ENCODE measurements at places on chromosomes 16 and 17.

DNA sequence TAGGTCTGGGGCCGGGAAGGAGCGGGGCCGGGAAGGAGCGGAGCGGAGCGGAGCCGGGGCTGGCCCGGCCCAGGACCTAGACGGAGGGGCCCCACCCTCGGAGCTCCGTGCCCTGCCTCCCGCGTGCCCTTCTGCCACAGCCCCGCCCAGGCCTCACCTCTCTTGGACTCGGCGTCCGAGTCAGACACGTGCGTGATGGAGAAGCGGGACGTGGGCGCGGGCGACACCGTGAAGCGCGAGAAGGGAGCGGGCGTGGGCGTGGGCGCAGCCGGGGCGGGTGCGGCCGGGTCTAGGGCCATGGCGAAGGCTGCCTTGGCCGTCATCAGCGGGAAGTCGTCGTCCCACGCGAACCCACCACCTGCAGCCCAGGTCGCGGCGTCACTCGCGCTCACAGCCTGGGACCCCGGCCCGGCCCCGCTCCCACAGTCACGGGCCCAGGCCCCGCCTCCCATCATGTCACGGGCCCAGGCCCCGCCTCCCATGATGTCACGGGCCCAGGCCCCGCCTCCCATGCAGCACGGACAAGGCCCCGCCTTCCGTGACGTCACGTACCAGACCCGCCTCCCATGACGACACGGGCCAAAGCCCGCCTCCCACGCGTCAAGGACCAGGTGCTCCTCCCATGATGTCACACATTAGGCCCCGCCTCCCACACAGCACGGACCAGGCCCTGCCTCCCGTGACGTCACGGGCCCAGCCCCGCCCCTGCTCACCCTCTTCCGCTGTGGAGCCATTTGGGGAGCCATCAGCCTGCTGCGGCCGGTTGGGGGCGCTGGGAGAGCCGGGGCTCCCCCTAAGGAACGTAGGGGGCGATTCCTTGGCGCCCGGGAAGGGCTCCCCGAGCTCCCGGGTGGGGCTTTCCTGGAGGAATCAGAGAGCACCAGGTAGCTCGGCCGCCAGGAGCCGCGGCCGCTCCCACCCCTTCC is 45.8 kb upstream of the PVALEF start:
- no peak for DNase-seq

GRCh38 chr17:65404761-65405160 is 156.7 kb downstream of the AXIN2 start:
- DNase-seq, result no peak

DNA sequence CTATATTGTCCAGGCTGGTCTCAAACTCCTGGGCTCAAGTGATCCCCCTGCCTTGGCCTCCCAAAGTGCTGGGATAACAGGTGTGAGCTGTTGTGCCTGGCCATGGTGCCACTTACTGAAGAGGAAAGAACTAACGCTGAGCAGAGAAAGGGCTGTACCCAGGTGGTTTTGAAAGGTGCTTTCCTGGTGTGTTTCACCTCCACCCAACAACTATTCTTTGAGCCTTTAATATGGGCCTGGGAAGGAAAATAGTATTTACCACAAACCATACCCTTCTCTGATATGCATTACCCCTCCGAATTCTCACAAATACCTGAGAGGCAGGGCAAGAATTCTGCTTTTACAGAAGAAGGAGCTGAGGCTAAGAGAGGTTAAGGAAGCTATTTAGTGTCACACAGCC is 24.8 kb downstream of the KPNA2 start:
- no peak for DNase-seq

GRCh38 chr16:8718851-8719680 is 44.6 kb downstream of the ABAT start:
- DNase-seq, result no peak

DNA sequence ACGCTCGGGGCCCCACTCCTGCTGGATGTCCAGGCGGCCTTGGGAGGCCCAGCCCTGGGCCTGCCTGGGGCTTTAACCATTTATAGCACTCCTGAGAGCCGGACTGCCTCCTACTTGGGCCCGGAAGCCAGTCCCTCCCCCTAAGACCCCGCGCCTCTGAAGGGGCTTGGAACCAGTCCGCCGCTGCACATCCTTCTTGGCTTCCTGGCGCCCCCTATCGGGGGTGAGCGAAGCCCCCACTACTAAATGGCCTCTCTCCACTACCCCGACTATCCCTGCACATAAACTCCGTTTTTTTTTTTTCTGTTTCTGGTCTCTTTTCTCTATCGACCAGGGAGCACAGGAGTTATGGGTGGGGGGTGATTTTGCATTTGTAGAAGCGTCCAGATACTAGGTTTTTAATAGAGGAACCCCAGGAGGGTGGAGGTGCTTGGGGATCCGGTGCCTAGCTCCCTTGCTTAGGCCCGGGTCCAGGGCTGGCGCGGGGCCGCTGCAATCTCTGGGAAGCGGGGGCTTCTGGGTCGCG is 633 bp upstream of the NOL3 start:
- DNase-seq, result no peak

- DNase-seq, result no peak
Observed at GRCh38 chr16:69049146-69049545, 56.3 kb upstream of the HAS3 start.

DNA sequence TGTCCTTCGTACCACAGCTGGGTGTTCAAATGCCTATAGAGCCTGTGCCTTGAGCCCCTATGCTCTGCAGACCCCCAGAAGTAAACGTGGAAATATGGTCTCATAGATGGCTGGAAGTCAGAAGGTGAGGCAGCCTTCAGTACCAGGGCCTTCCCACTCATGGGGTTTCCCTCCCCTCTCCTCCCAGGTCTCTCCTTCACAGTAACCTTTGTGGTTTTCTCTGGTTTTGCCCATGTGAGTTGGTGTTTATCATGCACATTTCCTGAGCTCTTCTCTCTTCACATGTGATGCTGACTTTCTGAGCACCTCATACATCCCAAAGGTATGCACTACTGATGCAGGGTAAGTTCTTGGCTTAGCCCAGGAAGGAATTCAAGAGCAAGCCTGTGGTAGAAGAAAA is 35.4 kb downstream of the TMEM114 start:
- no peak for DNase-seq

DNA sequence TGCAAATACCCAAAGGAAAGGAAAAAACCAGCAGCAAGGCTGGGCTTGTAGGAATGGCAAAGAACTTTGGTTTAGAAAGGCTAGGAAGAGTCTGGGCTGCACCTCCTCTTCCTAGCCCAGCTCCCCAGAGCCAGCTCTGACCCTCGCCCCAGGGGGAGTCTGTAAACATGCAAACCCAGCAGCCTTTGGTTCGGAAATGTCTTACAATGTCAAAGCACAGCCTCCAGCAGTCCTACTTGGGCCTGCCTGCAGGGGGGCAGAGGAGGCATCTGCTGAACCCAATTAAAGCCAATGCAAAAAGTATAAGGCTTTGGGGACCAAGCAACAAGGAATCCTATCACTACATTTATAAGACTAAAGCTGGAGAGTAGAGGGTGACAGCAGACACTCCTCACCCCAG is 5.0 kb upstream of the FTSJ3 start:
- DNase-seq, result no peak

DNA sequence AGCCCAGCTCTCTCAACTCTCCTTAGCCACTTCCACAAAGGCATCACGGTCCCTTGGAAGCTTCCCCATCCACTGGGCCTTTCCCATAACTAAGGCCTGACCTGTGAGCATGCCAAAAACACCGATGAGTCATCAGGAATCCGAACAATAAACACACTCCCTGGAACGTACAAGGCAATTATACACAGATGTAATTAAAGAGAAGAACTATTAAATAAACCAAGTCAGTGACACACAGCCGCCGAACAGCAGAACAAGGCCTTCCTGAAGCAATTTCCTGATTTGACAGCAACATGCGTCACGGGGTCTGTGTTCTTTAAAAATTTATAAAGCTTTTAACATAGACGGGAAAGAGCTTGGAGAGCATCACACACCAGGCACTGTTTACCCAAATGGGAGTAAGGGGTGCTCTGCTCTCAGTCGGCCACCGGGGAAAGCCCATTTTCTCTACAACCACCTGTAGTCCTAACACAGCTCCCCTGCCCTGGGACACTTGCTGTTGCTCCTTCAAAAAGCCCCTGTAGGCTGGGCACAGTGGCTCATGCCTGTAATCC is 29.4 kb downstream of the COG7 start:
- peak; percentile 96 for DNase-seq

- DNase-seq, result peak; percentile 77
Observed at GRCh38 chr16:24846548-24847357, 990 bp downstream of the SLC5A11 start.

- DNase-seq, result no peak
Observed at GRCh38 chr17:82346342-82347300, 12.4 kb upstream of the TEX19 start.

- no peak for DNase-seq
Observed at GRCh38 chr17:48052956-48053757, 5.0 kb downstream of the NFE2L1 start.

- DNase-seq, result no peak
Observed at GRCh38 chr17:59712862-59713261, 5.4 kb downstream of the VMP1 start.

DNA sequence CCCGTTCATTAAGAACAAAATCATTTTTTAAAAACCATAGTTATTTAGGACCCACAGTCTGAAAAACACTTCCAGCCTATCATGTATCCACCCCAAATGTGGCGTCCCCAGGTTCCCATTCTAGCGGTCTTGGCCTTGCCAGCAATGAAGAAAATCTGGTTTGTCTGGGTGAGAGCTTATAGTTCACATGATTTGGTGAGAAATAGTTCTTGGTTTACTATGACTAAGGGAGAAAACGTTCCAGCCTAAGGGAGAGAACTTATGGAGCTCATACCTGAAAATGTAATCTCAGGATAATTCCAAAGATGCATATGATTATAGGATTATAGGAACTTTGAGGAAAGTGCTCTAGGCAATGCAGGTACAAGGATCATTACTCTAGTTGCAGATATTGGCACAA is 4.8 kb downstream of the MARVELD3 start:
- DNase-seq, result no peak

- DNase-seq, result no peak
Observed at GRCh38 chr16:88529596-88529995, 40.6 kb upstream of the ZC3H18 start.

- no peak for DNase-seq
Observed at GRCh38 chr17:73697872-73698271, 53.6 kb upstream of the SDK2 start.

DNA sequence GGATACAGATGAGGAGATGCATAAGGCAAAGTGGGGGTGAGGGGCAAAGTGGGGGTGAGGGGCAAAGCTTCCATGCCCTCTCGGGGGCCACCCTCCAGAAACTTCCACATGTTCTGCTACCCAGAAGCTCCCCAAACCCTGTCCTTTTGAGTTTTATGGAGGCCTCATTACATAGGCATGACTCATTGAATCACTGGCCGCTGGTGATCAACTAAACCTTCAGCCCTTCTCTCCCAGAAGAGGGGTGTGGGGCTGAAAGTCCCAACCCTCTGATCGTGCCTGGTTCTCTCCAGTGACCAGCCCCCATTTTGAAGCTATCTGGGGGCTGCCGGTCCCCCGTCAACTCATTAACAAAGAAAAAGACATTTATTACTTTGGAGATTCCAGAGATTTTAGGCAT is 27.5 kb downstream of the ITGAE start:
- no peak for DNase-seq

DNA sequence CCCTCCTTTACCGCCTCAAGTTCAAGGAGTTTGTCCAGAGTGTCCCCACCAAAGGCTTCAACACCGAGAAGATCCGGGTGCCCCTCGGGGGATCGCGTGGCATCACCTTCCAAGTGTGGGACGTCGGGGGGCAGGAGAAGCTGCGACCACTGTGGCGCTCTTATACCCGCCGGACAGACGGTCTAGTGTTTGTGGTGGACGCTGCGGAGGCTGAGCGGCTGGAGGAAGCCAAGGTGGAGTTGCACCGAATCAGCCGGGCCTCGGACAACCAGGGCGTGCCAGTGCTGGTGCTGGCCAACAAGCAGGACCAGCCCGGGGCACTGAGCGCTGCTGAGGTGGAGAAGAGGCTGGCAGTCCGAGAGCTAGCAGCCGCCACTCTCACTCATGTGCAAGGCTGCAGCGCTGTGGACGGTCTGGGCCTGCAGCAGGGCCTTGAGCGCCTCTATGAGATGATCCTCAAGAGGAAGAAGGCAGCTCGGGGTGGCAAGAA is 1.1 kb downstream of the ARL4D start:
- no peak for DNase-seq

DNA sequence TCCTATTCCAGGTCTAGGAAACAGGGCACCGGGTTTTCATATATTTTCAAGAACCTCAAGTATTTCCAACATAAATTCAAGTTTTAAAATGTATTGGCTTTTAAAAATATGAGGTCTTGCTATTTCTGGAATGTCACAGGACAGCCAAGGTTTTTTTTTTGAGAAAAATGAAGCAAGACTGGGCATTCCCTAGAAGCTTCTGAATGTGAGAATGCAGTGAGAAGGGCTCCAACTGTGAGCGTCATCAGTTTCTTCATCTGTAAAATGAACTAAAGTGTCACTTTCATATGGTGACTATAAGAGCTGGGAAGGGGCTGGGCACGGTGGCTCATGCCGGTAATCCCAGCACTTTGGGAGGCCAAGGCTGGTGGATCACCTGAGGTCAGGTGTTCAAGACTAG is 455.8 kb upstream of the MAF start:
- no peak for DNase-seq

- DNase-seq, result no peak
Observed at GRCh38 chr16:25018972-25019617, 3.9 kb upstream of the ARHGAP17 start.

DNA sequence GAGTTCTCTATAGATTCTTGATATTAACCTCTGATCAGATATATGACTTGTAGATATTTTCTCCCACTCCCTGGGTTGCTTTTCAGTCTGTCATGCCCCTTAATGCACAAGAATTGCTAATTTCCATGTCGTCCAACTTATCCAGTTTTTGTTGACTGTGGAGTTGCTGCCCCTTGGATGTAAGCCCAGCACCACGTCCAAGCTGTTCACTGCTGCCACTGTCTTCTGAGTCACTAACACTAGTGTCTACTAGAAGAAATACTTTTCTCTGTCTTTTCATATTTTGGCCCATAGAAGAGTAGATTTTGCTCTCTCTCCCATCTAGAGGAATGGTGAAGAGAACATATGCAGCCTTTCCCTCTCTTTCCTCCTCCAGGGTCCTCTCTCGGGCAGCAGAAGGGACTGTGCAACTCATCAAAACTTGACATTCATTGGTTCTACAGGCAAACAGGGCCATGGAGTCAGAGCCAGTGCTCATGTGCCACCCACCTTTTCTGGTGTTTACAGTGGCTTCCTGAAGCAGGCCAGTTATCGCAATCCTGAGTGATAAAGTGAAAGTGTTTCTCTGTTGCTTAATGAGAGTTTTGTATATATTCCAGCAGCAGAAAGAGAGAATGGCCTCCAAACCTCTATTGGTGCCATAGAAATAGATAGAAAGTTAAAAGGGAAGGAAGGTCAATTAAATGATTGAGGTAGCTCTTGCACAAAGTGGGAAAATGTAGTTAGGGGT is 22.6 kb upstream of the PMP22 start:
- no peak for DNase-seq

- no peak for DNase-seq
Observed at GRCh38 chr17:77451245-77451893, 310.6 kb downstream of the SEC14L1 start.

All from vagina (tissue), 2 donors.